Renal cortex interstitium (tissue), 15 donors: ENCODE measurements at places on chromosomes 7 and 10. TPM values are rescaled to one million over a fixed set of nuclear protein-coding genes. Genes with fewer than 3 reads are reported as not detected.

- DNase-seq, result no peak
Measured at GRCh38 chr7:65892161-65892560, 19.3 kb downstream of the VKORC1L1 start.

The KLHDC10 gene
- polyA plus RNA-seq, result 44.3 TPM

The CASP2 gene
- polyA plus RNA-seq, result 47.5 TPM

The OR2A1 gene
- polyA plus RNA-seq, result 1.1 TPM

The KCP gene
- 32.4 TPM for polyA plus RNA-seq
